ENCODE measurements at places on chromosomes 3 and 15.

DNA sequence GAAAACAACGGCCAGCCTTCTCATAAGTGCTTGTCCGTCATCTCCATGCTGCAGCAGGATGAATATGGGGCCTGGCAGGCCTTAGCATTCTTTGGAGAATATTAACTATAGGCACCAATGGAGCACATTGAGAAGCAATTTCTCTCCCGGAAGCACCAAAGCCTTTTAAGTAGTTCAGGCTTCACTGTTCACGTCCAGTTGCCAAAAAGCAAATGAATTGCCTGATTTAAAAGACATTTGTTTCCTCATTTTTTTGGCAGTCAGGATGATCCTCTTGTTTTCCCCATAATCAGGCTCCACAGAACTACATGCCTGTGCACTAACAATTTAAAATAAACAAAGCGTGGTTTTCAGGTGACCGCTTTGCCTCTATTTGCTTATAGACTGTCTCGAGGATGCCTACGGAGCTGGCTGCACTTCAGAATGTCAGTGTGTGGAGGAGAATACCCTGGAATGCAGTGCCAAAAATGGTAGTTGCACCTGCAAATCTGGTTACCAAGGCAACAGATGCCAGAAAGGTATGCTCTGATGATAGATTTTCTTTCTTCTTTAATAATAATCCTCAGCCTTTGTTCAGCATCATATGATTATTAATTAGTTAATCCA is 725.2 kb upstream of the GOLIM4 start:
- no peak for DNase-seq

DNA sequence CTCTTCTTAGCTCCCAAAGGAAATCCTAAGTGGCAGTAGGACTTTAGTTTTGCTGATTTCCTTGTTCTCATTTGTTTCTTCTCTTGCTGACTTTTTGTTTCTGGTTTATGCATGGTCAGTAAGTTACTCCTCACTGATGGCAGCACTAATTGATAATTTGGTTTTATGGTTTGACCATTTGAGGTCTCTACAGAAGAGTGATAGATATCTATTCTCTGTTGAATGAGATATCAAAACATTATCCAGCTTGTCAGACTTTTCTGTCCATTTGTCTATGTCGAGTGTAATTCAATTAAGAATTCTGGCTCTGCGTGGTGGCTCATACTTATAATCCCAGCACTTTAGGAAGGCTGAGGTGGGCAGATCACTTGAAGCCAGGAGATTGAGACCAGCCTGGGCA is 84.5 kb upstream of the PLXND1 start:
- no peak for DNase-seq

DNA sequence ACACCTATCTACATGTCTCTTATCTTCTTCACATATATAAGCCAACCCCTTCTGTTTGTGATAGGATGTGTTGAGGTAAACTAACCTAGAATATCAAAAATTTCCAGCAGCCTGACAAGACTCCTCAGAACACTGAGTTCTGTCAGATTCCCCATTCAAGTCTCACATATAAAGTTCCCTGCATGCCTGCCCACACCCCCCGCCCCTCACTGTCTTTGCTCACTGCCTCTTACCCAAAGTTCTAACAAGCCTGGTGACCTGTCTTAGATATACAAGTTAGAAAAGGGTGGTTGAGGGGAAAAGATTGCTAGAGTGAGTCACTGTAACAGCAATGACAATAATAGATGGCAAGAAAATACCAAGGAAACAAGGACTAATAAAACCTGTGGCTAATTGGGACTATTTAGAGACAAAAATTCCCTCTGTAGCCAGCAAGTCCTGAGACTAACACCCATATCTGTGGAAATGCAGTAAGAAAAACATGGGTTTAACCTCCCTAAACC is 40.1 kb downstream of the FBXO22 start:
- no peak for DNase-seq

- DNase-seq = no peak
Measured at GRCh38 chr3:107227091-107227490, 150.1 kb upstream of the CCDC54 start.

- peak; percentile 48 for DNase-seq
Measured at GRCh38 chr3:170425491-170426239, 7.0 kb downstream of the CLDN11 start.

- DNase-seq = peak; percentile 91
Measured at GRCh38 chr15:48331796-48332641, 790 bp downstream of the DUT start.

DNA sequence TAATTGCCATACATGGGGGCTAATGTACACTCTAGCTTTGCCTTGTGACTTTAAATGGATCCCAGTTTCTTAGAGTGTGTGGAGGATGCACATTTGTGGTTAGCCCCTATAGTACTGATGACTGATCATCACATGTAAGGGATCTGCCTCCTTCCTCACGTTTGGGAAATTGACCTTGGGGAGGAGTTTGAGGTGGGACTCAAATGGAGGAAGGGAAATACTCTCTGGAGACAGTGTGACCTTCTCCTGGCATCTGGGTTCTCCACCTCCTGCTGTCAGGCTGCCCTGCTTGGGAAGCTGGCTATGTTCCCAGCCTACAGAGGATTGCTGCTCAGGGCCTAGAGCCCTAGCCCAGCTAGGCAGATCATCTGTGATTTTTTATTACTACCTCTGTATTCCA is 48.7 kb downstream of the PPM1L start:
- peak; percentile 45 for DNase-seq

DNA sequence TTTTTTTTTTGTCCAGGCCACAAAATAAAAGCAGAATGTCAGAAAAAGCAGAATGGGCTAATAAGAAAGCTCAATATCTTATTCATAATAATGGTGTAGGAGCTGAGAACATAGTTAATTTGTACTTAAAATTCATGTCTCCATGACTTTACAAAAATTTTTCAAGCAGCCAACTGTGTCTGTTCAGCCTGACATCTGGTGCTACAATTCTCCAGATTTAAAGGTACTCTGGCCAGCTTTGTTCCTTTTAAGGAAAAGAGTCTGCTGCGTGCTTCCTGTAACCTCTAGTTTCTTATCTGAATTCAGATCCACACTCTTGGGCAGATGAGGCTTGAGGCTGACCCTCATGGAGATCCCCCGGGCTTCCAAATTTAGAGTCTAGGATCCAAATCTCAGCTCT is 8.7 kb upstream of the RFX7 start:
- DNase-seq = no peak

DNA sequence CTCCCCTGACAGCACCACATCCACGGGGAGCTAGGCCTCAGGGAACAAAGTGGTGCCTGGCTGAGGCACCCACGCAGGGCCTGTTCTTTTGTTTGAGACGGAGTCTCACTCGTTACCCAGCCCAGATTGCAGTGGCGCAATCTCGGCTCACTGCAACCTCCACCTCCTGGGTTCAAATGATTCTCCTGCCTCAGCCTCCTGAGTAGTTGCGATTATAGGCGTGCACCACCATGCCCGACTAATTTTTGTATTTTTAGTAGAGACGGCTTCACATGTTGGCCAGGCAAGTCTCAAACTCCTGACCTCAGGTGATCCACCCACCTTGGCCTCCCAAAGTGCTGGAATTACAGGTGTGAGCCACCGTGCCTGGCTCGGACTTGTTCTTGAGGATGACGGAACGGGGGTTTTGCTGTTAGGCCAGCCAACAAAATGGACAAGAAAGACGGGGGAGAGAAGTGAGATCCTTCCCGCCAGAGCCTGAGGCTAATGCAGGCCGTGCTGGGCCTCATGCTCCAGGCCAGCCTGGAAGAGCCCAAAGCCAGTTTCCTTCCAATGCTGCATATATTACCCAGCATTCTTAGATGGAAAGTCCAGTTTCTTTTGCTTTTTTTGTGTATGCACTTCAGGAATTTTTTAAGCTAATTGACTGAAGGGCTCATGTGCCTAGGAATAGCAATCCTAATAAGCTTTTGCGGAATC is 28.1 kb upstream of the FURIN start:
- DNase-seq = no peak

GRCh38 chr3:114213627-114214541 is 23.5 kb downstream of the ZNF80 start:
- peak; percentile 77 for DNase-seq

- no peak for DNase-seq
Measured at GRCh38 chr3:89841041-89841440, 733.6 kb downstream of the EPHA3 start.

DNA sequence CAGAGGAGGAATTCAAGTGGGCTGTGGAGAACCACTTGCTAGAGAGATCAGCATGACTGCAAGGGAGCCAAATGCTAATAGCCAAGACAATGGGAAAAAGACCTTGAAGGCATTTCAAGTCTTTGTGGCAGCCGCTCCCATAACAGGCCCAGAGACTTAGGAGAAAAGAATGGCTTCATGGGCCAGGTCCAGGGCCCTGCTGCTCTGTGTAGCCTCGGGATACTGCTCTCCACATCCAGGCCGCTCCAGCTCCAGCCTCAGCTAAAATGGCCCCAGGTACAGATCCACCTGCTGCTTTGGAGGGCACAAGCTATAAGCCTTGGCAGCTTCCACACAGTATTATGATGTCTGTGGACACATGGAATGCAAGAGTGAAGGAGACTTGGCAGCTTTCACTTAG is 157.7 kb downstream of the NECTIN3 start:
- no peak for DNase-seq

- no peak for DNase-seq
Measured at GRCh38 chr3:38153221-38153620, 12.1 kb upstream of the OXSR1 start.

- DNase-seq = no peak
Measured at GRCh38 chr3:156731813-156732212, 57.4 kb downstream of the TIPARP start.

DNA sequence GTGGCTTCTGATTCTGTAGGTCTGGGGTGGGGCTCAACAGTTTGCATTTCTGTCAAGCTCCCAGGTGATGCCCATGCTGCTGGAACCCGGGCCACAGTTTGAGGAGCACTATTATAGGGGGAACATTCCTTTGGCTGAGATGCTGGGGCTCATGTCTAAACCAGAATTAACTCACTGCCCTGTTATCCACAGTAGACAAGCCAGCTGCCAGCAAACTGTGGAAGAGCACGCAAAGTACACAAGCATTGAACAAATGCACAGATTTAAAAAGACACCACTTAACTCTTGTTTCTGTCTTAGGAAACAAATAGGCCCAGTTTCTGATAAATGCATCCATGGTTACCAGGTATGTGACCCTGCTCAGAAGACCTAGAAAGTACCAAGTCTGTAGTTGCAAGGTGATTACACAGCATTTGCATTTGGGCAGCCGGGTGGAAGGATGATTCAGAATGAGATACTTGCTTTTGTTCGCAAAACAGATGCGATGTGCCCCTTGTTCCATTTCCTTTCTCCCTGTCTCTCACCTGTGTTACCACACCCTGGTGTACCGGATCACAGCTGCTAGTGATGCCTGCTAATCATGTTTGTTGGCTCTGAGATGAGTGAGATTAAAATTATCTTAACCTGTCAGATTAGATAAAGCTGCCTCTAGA is 12.4 kb downstream of the GYG1 start:
- no peak for DNase-seq

- DNase-seq = peak; percentile 94
Measured at GRCh38 chr3:72100601-72101187, 315.7 kb upstream of the PROK2 start.

GRCh38 chr3:143581972-143582722 is 266.1 kb downstream of the SLC9A9 start:
- DNase-seq = no peak

DNA sequence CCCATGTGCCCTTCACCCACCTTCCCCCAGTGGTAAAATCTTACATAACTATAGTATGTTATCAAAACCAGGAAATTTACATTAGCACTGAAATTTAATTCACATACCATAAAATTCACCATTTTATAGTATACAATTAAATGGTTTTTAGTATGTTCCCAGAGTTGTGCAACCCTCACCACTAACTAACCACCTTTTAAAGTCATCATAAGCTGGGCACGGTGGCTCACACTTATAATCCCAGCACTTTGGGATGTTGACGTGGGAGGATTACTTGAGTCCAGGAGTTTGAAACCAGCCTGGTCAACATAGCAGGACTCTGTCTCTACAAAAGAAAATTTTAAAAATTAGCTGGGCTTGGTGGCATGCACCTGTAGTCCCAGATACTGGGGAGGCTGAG is 13.7 kb downstream of the FRMD5 start:
- no peak for DNase-seq

- no peak for DNase-seq
Measured at GRCh38 chr3:53411371-53411770, 64.0 kb upstream of the DCP1A start.

GRCh38 chr3:31227131-31227562 is 305.6 kb upstream of the STT3B start:
- DNase-seq = no peak

GRCh38 chr15:27993544-27993943 is 105.6 kb downstream of the OCA2 start:
- DNase-seq = no peak

DNA sequence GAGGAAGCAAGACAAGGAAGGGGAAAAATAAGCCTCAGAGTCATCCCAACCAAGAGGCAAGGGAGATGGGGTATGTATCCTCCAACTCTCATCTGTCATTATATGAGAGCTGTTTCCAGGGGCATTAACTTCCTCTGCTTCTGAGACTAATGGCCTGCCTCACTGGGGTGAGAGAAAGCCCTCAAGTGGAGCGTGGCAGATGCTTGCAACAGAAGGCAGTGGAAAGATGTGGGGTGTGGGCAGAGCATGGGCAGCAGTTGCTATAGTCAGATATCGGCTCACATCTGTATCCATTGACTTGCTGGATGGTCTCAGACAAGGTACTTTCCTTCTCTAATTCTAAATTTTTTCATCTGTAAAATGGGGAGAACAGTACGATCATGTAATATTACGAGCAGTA is 81.7 kb upstream of the PLCL2 start:
- no peak for DNase-seq
